ENCODE measurements at places on chromosomes 13 and 19.
A peak's percentile ranks its signal among the peaks of the same experiment; 100 is the strongest.

GRCh38 chr19:14475251-14476073, at the start of gene PTGER1:
Gene PTGER1, minus strand, starts transcription at chr19:14475354. Its CDS starts 1,034 bp downstream, at chr19:14474320.
- peak; percentile 70 for DNase-seq

DNA sequence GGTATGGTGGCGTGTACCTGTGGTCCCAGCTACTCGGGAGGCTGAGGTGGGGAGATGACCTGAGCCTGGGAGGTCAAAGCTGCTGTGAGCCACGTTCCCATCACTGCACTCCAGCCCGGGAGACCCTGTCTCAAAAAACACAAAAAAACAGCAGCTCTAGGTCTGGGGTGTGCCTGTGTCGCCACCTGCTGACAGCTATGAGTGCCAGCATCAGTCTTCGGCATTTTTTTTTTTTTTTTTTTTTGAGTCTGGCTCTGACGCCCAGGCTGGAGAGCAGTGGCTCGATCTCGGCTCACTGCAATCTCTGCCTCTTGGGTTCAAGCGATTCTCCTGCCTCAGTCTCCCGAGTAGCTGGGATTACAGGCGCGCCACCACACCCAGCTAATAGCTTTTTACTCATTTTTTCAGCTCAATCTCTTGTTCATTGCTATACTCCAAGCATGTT, 10.1 kb downstream of the AP2S1 start:
- DNase-seq: peak; percentile 77

DNA sequence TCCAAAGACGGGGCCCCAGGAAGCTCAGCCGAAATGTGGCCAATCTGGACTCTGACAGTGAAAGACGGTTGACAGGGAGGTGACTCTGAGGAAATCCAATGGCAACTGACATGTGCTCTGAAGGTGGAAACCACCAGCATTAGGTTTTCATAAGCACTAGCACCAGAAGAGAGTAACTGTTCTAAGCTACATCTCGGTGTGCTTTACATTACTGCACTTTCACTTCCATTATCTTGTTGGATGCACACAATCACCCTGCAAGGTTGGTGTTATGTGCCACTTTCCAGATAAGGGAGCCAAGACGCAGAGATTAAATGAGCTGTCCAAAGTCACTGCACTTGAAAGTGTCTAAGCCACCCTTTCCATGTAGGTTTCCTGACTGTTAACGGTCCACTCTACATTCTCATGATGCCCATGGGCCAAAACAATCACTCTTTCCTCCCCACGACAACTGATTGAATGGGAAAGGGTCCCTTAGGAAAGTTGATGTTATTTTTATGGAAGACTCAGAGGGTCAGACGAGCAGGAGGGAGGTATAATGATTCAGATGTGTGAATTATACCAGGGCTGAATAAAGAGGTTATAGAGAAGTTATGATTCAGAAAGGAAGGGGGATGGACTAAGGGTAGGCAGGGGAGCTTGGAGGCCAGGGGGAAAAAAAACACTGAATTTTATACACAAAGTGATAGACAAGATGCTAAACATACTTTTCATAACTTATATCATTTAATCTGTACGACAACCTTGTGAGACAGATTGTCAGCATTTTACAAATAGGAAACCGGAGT, 52.8 kb downstream of the RUBCNL start:
- no peak for DNase-seq

DNA sequence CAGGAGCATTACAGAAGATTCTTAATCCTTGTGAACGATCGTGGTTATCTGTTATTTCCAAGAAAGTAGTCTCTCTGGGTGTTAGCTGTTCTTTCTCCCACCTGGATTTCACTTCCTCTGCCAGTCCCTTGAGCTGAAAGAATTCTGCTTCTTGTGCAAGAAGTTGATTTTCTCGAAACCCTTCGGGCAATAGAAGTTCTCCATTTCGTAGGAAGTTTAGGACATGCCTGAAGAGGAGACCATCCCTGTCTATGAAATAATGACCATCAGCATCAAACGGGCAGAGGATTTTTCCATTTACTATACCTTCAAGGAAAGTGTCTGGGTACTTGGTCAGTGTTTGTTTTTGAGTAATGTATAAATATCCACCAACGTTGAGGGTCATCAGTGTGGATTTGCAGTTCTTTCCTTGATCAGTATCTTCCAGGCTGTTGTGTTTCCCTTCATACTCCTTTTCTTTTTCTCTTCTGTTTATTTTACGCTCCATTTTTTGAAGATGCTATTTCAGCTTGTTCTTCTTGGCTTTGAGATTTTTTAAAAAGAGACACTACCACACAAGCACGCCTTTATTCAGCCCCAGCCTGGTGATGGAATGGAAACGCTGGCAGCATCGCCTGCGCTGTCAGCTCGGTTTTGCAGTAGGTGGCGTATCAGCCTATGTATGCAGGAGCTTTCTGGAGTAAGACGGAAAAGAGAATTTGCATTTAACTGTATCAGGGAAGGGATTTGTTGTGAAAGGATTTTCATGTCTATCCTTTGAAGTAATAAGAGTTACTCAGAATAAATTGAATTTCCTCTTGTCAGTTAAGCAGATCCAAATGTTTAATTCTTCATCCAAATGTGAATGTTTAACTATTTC, 6.5 kb downstream of the KCTD4 start:
- DNase-seq: no peak

DNA sequence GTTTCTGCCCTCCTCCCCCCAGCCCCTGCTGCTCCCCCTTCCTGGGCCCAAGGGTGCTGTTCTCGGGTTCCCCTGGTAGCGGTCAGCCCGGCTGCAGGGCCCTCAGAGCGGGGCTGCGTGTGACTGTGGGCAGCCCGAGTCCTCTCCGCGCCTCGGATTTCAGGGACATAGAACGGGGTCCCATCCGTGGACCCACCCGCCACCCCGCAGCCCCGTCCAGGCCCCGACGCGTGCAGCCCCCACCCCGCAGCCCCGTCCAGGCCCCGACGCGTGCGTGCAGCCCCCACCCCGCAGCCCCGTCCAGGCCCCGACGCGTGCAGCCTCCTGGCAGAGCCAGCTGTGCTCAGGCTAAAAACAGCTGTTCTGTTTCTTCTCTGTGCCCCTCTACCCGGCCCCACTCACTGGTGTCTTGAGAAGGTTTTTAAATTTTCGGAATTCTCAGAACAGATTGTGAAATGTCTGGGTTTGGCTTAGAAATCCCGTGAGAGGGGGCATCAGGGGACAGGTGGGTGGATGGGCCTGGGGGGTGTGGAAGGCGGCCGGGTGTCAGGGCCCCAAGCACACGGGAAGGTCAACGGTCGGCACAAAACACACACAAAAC, 5.5 kb upstream of the PRTN3 start:
- no peak for DNase-seq

GRCh38 chr13:33353646-33354045, 68.1 kb upstream of the STARD13 start:
- DNase-seq: no peak

GRCh38 chr19:38721496-38721895, 22.8 kb downstream of the CAPN12 start:
- no peak for DNase-seq

GRCh38 chr19:29836409-29836825, 24.6 kb downstream of the CCNE1 start:
- DNase-seq: no peak

DNA sequence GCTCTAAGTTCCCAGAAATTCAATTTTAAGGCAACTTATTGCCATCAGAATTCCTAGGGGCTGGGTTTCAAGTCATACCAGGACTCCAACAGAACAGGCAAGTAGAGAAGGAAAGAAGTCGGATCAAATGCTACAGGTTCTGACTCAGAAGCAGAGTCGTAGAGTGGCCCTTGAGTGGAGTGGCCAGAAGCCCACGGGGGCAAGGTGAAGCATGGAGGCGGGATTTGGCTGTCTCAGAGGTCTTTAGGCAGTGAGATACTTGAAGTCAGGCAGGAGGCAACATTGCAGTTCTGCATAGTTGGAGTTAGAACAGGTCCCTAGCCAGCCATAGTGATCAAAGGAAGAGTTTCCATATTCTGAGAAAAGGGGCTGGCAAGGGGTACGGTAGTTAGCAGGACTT, 111.6 kb downstream of the NHLRC3 start:
- no peak for DNase-seq

DNA sequence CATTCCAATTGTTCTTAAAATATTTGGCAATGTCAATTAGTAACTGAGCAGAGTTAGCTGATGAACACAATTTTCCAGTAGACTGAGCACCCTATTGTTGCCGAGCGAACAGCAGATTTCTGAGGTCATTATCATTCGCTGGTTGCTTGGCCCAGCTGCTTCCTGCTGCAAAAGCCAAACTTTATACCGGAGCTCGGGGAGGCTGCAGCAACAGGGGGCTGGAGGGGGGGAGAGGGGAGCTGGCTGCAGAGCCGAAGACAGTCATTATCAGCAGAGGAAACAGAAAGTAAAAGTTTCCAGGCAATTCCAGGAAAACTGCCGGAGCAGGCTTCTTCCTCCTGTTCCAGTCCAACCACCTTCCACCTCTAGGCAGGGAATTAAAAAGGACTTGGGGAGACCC, 77.9 kb downstream of the ZNF536 start:
- DNase-seq: no peak

DNA sequence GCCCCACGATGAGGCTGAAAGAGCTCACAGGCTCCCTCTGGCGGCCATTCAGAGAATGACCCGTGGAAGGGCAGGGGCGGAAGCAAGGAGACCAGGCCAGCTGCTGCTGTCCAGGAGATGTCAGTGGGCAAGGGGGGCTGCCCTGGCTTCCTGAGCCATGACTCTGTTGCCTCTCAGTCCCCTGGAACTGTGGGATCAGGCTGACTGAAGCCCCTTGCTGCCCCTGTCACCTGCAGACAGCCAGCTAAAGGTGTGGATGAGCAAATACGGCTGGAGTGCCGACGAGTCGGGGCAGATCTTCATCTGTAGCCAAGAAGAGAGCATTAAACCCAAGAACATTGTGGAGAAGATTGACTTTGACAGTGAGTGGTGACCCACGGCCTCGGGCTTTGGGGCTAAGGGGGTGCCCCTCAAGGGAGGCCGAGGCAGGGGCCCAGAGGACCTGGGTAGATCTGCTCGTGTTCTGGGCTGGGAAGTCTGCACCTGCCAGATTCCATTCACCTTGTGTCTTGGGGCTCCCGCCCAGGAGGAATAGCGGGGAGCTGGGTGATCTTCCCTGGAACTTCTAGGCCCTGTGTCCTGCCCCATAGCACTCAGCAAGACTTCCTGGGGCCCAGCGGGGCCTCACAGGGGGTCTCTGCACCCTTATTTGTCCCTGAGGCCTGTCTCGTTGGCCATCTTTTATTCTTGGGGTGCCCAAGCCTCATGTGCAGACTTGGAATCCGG, 12.5 kb upstream of the ACTN4 start:
- DNase-seq: peak; percentile 83

DNA sequence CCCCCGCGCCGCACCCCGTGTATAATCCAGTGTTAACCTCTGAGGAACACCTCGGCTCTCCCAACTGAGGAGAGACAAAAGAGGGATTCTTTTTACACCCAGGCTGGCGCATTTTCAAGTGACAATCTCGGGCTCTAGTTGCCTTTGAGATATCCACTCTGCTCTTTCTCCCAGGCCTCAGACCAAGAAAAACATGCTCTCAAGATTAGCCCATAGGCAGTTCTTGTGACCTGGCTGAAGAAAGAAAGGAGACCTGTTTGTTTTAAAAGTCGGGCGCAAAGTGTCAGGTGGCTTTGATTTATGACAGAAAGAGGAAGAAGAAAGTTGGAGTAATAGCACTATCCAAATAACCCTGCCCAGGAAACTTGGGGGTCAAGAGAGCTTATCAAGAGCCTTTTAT, 27.3 kb downstream of the SHISA2 start:
- no peak for DNase-seq

- DNase-seq: peak; percentile 66
Measured at GRCh38 chr19:45876411-45877197, 9.3 kb downstream of the IRF2BP1 start.

DNA sequence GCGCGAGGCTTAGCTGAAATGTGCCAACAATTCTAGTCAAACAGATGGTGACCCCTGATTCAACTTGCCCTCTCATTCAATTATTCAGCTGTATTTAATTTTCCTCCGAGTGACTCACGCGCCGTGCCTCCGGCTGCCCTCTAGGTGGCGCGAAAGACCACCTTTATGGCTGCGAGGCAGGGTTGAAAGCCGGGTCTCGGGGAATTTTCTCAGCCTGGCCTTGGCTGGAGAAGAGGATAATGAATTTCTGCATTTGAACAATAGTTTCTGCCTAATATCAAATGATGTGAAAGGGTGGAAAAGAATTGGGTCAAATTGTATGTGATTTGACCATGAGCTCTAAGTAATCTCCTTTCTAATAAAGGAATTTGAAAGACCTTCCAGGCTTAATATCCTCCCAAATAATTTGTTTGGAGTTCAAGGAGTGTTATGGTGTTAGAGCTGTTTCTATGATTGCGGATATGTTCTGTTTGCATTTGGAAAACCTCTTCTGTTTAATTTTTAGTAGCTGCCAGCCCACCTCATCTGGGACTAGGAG, 310.9 kb downstream of the ZNF536 start:
- peak; percentile 82 for DNase-seq

DNA sequence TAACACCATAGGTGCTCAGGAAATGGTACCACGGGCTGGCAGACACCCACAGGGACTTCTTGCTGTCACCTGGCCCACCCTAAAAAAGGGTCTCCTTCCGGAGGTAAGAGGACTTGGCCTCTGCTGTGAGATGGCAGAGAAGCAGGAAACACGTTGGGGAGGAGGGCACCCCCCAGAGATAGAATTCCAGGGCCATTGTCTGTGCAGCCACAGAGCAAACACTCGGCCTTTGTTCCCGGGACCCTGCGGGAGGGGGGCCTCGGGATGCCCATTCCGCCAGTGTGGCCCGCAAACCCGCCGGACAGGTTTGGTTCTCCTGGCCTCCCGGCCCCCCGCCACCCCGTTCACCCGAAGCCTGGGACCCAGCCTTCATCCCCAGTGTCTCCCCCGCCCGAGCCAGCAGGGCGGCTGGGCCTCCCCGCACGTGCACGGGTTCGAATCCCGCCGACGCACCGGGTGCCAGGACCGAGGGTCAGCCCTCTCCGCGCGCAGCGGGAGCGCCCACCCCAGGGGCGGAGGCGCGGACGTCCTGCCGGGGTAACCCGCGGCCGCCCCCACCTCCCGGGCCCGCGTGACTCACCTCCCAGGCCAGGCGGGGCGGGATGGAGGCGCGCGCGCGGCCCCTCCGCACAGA, 714 bp downstream of the PLPP2 start:
- DNase-seq: no peak

DNA sequence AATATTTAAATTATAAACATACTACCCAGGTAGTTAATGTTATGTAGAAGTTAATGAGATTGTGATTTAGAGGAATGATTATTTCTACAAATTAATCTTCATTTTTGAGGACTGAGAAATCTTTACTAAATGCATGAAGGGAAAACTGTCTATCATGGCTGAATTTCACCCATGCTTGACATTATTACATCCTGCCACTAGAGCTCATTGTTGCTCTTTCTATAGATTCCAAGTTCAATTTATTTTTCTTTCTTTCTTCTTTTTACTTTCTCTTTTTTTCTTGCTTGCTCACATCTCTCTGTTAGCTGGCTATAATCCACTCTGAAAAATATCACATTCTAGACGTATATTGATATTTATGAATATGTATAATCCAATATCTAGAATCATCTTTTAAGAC, 505.0 kb upstream of the KLHL1 start:
- DNase-seq: no peak
